ENCODE measurements at places on chromosomes 6 and 20.

DNA sequence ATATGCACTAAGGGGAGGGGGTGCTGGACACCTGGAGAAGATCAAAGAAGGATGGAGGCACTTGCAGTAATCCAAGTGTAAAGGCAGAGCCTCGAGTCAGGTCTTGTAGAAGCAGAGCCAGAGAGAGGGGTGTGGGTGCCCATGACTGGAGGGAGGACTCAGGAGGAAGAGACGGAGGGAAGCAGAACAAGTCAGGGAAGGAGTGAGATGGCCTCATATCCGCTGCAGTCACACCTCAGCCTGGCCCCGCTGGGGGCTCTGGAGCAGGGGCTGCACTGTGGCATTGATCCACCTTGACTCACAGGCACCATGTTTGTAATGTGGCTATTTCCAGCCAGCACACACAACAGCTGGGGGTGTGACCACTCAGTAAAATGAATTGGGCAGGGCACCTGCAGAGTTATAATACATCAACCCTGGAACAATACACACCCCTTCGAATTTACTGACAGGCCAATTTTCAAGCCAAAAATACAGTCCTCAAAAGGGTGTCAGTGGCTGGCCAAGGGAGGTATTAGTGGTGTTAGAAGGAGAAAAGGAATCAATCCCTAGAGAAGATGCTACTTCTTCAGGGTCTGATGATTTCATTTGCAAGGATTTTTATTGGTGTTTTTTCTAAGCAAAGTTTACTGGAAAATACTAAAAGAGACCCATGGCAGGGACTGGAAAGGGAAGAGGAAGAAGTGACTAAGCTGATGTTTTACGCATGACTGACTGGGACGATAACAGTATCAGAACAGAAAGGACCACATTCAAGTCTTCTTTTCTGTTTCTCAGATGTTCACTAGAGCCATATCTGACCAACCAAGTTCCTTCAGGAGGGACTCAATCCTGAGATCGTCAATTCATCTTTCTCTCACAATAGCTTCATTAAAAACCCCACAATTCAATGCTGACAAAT is 18.9 kb upstream of the NXT1 start:
- peak; percentile 30 for ATAC-seq

DNA sequence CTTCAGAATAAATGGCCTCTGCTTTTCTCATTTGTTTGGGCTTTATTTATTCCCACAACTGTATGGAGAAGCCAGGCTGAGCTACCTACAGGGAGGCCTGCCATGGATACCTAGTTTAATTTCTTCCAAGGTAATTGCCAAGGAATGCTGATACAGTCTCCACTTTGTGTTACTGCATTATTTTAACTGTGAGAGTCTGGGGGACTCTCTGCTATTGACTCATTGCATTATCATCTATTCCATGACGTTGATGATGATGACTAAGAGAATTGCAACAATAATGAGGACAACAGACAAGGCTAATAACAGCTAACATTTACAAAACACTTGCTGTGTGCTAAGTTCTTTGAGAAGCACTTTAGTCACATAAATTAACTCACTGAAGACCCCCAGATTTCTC is 88.3 kb upstream of the COL21A1 start:
- ATAC-seq, result no peak

DNA sequence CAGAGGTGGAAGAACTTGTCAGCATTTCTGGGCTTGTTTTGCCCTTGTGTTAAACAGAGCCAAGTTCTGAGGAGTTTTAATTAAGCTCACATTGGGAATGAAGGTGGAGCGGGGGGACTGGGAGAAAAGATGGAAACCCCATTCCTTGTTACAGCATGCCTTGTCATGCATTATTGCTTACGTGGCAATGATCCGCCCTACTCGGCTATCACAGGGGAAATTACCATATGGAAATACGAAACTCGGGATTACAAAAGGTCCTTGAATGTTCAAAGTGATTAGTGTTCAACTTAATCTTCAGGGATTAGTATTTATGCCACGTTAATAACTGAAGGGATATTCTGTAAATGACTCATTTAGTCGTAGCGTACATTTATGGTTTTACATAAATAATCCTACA is 86.4 kb downstream of the MAP3K7 start:
- peak; percentile 93 for ATAC-seq

- no peak for ATAC-seq
Observed at GRCh38 chr6:156045401-156046267, 590.0 kb upstream of the NOX3 start.

GRCh38 chr20:2907519-2907918 is 34.2 kb downstream of the PTPRA start:
- no peak for ATAC-seq

- ATAC-seq, result peak; percentile 47
Observed at GRCh38 chr6:30202366-30202765, 10.8 kb downstream of the TRIM26 start.

GRCh38 chr6:93419304-93420162 is at the start of gene EPHA7:
EPHA7 (minus strand) TSS chr6:93419559; CDS start chr6:93419341, 218 bp downstream.
- peak; percentile 92 for ATAC-seq

DNA sequence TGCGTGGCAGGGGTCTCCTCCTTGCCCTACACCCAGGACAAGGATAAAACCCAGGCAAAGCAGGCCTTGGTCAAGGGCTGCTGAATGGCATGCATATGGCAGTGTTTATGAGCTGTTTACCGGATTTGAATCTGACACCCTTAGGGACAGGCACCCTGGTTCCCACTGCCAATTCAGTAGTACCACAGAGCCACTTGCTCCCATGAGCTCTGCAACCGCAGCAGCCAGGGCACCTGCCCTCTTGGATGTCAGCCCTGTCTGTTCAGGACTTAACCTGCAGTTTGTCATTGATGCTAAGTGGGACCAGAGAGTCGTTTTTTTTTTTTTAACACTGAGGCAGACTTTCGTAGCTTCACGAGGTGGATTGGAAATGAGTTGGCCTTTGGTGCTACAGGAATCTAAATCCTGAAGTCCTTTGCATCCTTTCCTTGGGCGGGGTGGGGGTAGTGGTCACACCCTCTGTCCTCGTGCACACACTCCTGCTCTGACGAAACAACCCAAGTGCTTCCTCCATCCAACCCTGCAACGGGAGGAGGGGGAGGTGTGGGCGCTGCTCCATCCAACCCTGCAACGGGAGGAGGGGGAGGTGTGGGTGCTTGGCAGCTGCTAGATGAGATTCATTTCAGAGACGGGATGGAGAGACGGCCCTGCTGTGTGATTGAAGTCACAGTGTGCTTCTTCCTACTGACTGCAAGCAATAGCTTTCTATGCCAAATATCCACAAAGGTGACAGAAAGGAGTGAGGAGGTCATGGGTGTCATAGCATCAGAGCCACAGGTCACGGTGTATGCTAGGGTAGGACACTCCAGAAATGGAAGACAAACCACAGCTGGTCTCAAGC is 166.5 kb downstream of the SMOC2 start:
- no peak for ATAC-seq

DNA sequence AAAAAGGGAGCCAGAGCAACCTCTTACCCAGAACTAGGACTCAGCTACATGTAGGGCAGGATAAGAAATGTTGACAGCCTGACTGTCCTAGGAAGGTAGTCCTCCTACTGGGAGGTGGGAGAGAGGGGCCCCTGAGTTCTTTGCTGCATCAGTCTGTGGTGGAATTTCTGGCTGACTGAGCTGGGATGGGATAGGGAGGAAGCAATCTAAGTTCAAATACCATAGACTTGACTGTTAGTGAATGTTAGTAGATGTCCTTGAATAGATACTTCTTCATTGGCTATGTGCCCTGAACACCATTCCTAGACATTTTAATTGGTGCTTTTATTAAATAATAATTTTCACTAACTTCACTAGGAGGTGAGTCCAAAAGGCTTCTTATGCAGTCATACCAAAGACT is 1343.6 kb upstream of the CITED2 start:
- ATAC-seq, result no peak

DNA sequence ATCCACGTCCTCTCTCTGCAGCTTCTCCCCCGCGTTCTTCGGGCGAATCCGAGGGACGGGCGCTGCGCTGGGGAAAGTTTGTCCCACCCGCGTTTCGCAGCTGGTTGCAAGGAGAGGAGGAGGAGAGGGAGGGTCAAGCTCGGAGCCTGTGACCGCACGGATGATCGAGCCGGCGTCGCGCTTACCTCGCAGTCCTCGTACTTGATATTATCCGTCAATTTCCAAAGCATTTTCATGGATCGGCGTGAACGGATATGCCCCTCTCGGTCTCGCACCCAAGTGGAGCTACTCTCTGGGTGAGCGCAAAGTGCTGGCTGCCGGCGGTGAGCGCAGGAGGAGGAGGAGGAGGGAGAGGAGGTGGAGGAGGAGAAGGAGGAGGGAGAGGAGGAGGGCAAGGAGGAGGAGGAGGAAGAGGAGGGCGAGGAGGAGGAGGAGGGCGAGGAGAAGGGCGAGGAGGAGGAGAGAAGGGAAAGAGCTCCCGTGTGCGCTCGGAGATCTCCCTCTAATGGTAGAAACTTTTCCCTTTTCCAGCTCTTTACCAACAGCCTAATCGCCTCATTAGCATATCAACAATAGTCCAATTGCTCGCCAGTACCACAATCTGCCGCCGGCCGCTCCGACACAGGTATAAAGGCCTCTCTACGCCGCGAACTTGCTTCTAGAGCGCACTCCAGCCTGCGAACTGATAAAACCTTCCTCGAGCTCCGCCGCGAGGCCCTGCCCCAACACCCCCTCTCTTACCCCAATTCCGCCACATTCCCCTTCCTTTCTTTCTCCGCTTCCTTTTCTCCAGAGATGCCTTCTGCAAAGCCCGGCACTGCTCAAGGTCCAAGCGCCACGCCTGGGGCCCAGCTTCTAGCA is at the start of gene TFAP2A:
TFAP2A (minus strand) TSS at position 319 of the 861 bp plus-strand sequence; CDS start at position 236, 83 bp downstream.
- peak; percentile 57 for ATAC-seq

DNA sequence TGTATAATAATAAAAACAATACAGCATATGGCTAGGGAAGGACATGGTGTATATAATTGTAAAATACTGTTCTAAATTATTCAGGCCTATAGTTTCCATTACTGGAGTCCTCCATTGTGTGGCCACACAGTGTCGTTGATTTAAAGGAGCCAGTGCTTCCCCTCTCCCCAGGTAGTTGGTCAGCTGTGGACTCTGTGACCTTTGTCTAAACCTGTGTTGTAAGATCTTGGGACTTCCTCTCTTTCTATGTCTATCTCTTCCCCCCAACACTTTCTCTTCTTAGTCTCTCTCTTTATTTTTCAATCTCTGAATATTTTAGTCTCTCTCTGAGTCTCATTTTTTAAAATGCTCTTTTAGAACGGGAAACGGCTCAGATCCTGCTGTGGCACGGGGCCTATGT is 35.6 kb downstream of the BRPF3 start:
- no peak for ATAC-seq

DNA sequence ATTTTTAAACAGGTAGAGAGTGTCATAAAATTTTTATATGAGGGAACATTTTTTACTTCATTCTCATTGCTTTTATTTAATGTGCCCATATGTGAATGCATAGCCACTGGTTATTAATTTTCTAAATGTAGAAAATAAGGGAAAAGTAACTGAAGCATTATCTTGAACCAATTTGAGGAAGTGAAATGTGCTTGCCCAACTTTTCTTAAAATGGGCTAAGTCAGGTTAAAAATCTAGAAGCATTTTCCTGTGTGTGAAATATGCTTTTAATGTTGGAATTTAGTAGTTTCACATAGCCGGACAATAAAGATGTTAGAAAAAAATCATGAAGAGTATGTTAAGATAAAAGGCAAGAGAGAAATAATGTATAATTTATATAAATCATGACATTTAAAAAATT is 3.8 kb downstream of the SEC23B start:
- ATAC-seq, result no peak

- no peak for ATAC-seq
Observed at GRCh38 chr6:16244446-16244845, 6.1 kb downstream of the GMPR start.

- ATAC-seq, result no peak
Observed at GRCh38 chr6:166436195-166437139, 53.7 kb upstream of the MPC1 start.

DNA sequence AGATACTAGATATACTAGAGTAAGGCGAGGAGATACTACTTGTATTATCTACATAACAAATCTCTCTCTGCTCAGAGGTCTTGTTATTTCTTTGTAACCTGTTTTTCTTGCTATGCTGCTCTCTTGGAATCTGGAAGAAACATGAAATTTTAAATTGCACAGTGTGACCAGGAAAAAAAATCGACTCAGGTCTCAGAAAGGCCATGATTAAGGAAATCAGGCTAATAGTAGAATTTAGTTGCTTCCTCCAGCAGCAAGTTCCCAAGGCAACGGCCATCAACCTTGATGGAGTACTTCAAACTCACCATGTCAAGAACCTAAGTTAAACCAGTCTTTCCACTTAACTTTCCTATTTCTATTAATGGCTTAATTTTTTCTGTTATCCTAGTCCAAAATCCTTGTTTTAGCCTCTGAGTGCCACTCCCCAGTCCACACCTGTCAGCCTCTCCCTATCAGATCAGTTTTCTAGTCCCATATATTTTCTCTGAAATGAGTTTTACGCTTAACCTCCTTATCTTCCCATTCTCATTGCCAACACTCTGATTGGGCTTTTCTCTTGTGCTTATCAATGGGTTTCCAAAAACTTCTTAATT is 87.7 kb upstream of the BEND3 start:
- no peak for ATAC-seq

DNA sequence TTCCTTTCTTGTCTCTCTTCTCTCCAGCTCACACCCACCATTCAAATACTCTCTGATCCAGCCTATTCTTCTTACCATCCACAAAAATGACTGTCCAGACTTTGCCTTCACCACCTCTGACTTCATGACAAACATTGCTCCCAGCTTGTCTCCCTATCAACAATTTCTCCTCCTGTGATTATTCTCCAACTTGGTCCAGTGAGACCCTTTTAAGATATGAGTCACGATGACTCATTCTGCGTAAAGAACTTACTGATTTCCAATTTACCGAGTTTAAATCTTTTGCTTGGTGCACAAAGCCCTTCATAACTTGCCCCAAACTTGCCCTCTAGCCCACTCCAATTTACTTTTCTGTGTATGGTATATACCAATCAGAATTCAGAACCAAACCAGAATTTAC is 833.2 kb downstream of the MAFB start:
- no peak for ATAC-seq

- no peak for ATAC-seq
Observed at GRCh38 chr6:20175810-20176410, 36.4 kb downstream of the MBOAT1 start.

DNA sequence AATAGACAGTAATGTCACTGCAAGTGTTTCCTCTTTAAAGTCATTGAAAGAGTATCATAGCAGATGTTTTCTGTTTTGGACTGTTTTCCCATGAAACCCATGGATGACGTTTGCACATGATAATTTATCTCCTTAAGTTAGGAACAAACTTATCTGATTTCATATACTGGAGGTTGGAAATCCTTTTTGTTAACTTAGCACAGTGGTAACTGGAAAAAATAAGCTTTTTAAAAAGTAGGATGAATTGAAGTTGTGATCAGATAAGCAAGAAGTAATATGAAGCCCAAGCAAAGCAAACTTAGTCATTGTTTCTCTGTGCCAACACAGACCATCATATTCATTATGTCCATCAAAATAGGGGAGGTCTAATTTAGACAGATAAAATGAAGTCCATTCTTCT is 61.6 kb downstream of the PLCB4 start:
- ATAC-seq, result no peak

Measured in esophagus mucosa (tissue), 1 donor.